ENCODE measurements at places on chromosomes 5 and 9. TPM values are rescaled to one million over a fixed set of nuclear protein-coding genes. Genes with fewer than 3 reads are reported as not detected.

PDE6A gene
- not detected for total RNA-seq

- H3K27me3 ChIP-seq = no peaks in the 10 kb centered on the region
- H3K27ac ChIP-seq = no peak overlapping the region
- DNase-seq = no peak
- H3K4me3 ChIP-seq = no peak overlapping the region
- no peaks in the 10 kb centered on the region for H3K4me1 ChIP-seq
Observed at GRCh38 chr9:137860361-137860760, 17.2 kb upstream of the CACNA1B start.

PRRX2 gene
- total RNA-seq = not detected

PAX5 gene
- total RNA-seq = 0.89 TPM

CSF2 gene
- total RNA-seq = 1.1 TPM

RNF180 gene
- not detected for total RNA-seq

DNA sequence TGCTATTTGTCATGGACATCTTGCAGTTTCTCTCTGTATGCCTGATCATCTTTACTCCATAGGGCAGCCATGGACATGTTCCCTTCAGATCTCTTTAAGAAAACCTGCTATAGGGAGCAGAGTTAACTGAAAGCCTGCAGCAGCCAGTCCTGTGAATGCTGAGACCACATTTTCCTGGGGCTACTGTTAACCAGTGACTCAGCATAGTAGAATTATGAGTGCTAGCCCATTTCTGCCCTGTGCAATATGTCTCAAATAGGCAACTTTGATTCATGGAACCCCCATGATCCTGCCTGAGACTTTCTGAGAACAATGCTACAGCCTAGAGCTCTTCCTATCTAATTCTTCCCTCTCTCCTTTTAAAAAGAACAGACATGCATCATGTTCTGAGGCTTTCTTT, 624.2 kb downstream of the CHSY3 start:
- no peak for DNase-seq
- H3K27me3 ChIP-seq = peaks cover 2% of the 10 kb centered on the region
- H3K4me1 ChIP-seq = no peaks in the 10 kb centered on the region
- H3K4me3 ChIP-seq = no peak overlapping the region

- DNase-seq = no peak
- H3K36me3 ChIP-seq = peaks cover 19% of the 10 kb centered on the region
- H3K27ac ChIP-seq = no peak overlapping the region
Observed at GRCh38 chr5:6676702-6677101, 36.5 kb upstream of the TENT4A start.

DNA sequence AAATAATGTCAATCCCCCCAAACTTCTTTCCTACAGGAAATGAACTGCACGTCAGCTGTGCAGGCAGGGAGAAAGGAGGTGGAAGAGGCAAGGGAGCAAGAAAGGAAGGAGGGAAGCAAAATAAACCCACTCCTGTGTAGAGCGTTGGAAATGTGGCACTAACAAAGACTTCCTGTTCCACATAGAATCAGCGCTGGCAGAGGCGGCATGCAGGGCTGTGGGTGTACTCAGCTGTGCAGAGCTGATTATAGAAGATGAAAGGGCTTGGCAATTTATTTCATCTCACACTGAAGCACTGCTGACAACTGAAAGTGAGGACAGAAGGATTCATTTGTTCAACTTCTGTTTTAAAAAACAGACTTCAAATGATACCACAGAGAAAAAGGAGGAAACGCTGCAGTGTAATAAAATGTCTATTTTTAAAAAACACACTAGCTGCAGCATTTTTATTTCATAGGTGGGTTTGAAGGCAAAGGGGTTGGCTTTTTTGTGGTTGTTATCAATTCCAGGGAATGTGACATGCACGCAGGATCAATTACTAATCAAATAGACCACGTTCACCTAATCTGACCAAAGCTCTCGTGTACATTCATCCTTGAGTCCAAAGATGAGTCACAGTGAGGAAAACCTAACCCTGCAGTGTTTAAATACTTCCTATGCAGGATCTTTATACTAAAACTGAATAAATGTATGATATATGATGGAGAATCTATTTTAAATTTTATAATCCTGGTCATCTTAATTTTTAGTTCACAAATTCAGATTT, 583.5 kb downstream of the ZNF608 start:
- DNase-seq = no peak
- H3K4me1 ChIP-seq = peaks cover 4% of the 10 kb centered on the region
